NCI-H1105 treated with DMSO at 0.1 percent for 48 hours (cell line): ENCODE measurements at places on chromosomes 5 and 9.

GRCh38 chr5:1156033-1156753, 44.3 kb upstream of the SLC12A7 start:
- DNase-seq, result no peak

GRCh38 chr9:109315480-109316206, 5.2 kb downstream of the EPB41L4B start:
- no peak for DNase-seq

DNA sequence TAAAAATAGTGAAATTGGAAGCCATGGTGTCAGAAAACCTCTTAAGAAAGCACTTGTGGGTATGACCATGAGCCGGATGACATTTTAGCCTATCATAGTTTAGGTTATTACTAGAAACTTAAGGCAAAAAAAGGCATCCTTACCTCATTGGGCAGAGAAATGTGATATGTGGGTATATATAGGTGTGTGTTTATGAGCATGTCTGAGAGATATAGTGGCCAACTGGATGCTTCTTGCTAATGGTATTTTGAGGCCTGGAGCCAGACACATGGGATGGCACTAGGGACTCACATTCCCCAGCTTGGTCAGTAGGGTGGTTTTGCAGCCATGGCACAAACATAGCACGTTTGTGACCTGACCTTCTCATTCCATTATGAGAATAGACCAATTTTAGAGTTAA, 295.6 kb upstream of the MEF2C start:
- no peak for DNase-seq

DNA sequence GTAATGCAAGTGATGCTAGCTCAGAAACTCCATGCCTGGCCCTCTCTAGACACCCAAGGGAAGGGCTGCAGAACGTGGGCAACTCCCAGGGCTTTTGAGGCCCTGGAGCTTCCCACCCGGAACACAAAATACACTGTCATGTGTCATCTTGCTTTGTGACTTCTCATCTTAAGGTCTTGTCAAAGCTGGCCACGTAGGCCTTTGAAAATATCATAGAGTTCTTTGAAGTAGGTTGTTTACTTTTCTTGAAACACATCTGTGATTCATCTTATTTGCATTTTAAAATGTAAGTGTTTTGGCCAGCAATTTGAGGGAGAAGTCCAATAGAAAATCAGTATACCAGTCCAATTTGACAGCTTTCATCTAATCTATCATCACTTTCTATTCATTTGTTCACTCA, 40.2 kb upstream of the PALM2AKAP2 start:
- no peak for DNase-seq

- no peak for DNase-seq
Observed at GRCh38 chr9:100425758-100426157, 1.2 kb upstream of the MSANTD3 start.

DNA sequence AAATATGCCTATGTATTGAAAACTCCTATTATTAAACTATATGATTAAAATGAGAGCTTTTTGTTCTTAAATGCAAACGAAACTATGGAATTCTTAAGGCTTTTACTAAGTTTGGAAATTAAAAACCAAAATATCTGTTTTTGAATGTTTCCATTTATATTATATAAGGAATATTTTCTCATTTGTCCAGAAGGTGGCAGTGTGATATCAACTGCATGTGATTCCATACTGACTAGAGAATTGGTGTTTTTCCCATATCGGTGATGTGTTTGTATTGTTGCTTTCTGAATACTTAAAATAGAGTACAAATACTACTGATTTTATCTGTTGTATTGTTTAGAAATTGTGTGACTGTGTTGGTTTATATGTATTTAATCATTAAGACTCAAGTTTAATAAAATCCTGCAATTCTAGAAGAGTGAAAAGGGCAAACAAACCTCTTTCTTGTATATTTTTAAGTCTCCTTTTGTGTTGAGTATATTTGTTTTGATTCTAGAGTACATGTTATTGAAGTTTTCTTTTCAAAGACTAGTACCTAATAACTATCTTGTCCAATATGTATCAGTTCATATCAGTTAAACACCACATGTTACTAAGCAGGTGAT, 320.8 kb downstream of the CCDC171 start:
- peak; percentile 70 for DNase-seq

DNA sequence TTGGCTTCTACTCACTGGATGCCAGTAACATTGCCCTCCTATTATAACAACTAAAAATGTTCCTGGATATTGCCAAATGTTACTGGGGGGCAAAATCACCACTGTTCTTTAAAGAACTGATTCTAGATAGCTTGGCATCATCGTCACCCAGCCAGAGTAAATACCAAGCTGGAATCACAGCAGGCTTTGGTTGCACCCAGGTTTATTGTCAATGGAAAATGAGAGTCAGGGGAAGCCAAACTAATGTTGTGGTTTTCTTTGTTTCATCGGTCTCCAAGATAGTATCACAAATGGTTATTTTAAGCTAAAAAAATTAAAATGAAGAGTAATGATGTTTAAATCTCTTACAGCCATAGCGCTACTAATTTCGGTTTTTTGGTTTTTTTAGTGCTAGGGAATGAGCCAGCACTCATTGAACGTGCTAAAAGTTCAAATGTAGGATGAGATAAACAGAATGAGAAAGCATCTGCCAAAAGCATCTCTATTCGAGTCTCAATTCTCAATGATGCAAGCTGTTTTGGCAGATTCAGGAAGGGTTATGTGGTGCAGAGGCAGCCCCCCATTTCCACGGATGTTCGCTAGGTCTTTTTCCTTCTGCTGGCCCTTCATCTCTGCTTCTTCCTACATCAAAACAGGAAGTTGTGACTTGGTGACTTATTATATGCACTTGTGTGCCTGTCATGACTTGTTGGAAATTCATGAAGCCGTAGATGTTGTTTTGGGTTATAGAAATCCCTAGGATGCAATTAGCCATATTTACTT, 558.0 kb downstream of the EBF1 start:
- no peak for DNase-seq

GRCh38 chr5:142686968-142687367, 1.1 kb upstream of the FGF1 start:
- DNase-seq, result no peak

DNA sequence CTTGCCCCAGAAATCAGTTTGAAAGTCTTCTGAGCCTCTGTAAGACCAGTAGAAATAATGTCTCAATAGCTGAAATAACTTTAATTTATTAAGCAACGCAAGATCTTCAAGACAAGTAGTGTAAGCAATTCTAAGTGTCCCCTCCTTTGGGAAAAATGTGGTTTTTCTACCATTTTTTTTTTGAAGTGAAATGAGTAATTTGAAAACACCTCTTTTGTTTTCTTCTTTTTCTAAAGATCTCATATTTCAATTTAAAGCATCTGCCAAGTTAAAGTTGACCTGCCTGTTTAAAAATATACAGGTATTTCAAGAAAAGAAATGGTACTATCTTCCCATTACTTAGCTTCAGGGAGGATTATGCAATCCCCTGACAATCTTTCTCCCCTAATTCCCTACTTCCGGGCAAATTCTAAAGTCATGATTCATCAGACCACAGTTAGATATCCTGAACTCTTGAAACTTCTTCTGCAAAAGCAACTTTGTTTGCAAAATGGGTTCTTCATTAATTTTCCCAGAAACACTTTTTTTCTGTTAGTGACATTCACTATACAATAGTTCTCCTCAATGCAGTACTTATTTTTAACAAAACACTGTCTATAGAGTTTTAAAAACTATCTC, 7.8 kb upstream of the ANXA1 start:
- no peak for DNase-seq

DNA sequence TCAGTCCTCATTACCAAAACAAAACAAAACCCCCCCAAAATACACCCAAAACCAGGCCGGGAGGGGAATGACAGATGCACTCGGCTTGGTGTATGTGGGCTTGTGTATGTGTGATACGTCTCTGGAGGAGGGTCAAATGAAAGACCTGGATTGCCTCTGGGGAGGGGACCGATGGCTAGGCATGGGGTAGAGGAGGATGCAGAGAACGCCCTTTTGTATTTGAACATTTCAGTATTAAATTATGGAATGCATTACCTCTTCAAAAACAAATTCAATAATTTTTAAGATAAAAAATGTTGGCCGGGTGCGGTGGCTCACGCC, 61.4 kb downstream of the LMX1B start:
- DNase-seq, result no peak

- DNase-seq, result no peak
Observed at GRCh38 chr9:100474082-100474923, 1.4 kb downstream of the TMEFF1 start.

- DNase-seq, result no peak
Observed at GRCh38 chr9:98784831-98785806, 11.2 kb downstream of the ANKS6 start.

- DNase-seq, result no peak
Observed at GRCh38 chr9:76181020-76181641, 213.1 kb downstream of the RFK start.

DNA sequence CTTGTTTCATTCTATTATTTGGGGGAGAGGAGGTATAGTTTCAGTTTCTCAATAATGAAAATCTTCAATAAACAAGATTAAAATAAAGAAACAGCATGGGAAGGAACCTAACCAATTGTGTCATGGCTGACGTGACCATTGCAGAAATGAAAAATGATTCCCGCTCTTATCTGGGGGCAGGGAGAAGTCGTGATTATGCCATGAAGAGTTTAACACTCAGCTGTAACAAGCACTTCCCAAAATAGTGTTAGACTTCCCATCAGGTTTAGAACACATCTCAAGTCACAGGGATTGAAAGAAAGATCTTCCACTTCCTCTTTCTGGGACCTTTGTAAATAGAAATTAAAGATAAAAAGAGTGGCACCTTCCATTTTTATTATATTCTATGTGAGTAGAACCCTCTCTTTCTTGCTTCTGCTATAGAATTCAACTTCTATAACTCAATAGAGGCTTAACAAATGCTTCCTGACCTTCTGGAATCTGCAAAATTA, 122.2 kb downstream of the TRPM6 start:
- no peak for DNase-seq

GRCh38 chr5:124342584-124342983, 403.9 kb downstream of the ZNF608 start:
- DNase-seq, result no peak

DNA sequence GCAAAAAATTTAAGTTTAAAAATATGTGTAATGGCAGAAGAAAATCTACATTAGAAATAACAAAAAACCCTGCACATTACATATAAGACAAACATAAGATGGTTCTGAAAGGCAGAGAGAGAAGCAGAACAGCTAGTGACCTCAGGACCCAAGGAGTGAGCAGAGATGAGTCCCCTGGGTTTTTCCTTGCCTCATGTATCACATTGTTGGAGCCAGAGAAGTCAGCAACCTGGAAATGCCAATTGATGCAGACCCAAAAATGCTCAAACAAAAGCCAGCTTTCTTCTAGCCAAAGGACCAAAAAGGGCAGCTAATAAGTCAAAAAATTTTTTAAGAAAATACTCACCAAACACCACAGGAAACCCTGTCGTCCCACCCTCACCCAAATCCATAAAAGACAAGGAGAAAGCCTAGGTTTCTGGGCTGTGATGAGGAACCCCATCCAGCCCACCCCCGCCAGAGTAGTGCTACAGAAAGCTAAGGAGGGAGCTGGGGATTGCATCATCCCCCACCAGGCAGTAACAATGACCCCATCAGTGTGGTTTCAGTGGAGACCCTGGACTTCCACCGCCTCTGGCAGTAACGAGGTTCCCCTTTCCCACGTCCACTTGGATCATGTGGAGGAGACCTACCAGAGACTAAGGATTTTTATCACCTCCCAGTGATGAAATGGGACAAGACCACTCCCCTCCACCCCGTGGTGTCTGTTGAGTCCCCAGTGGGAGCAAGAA, 17.6 kb downstream of the DENND1A start:
- no peak for DNase-seq

- DNase-seq, result no peak
Observed at GRCh38 chr9:124062172-124062571, 50.6 kb downstream of the LHX2 start.

DNA sequence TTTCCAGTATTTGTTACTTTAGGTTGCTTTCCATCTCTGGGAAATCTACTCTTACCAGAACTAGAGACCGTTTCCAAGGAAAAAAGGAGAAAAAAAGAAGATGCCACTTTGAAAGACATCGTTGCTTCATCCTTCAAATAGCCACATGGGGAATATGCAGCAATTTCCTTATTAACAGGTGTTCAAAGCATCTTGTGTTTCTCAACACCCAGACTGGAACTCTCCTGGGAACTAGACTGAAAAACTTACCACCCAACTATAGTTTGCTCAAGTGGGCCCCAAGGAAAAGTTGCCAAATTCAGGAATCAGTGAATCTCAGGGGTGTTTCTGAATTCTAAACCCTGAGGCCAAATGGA, 80.0 kb upstream of the JAK2 start:
- DNase-seq, result no peak

DNA sequence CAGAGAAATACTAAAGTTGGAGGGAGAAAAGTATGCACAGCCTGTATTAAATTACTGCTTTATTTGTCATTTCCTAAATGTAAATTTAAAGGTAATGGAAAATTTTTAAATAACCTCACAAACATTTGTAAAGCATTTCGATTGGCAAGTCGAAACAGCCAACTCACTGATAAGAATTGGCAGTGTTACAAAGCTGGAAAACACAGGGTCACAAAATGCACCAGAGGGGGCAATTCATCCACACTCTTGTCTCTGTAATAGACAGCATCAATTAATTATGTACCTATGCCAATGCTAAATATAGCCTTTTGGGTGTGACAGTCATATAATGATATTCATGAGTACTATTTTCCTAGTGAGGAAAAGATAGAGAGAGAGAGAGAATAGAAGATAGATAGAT, 140.6 kb upstream of the PRLR start:
- DNase-seq, result no peak

DNA sequence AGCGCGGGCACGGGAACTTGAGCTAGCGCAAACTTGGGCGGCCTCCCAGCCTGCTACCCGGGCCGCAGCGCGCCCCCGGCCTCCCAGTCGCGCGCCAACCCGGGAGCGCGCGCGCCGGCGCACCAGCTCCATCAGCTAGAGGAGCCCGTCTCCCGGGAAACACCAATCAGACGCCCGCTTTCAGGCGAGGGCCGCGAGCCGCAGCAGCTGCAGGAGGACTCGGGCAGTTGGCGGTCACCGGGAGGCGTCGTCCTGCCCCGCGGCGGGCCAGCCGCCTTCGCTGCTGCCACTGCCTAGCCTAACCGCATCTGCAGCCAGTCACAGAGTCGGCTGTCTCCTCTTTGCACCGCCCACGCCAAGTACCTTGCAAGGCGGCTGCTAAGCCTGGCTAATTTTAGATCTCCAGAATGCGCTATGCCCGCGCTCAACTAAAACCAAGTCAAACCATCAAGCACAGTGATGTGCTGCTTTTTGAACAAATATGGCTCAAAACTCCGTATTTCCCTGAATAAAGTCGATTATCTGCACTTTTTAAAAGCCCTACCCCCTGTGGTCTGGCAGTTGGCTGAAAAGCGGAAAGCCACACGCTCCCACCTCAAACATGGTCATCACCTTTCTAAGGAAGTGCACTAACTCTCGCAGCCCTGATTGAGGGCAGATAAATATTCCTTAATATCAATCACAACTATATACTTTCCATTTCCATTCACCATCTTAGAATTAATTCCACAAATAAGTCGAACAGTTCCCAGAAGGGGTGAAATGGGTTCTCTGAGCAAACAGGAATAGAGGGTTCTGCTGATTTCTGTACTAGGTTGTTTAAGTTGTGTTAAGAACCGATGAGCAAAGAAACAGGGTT, 221.8 kb downstream of the MEF2C start:
- DNase-seq, result peak; percentile 91

GRCh38 chr5:32027093-32027716, 146.9 kb downstream of the GOLPH3 start:
- DNase-seq, result no peak

GRCh38 chr9:125886365-125886764, 139.2 kb downstream of the PBX3 start:
- DNase-seq, result peak; percentile 26
